ENCODE measurements at places on chromosomes 13 and 19. TPM values are rescaled to one million over a fixed set of nuclear protein-coding genes. Genes with fewer than 3 reads are reported as not detected.
A peak's percentile ranks its signal among the peaks of the same experiment; 100 is the strongest.

NANOS3 gene
- total RNA-seq, result 4.4 TPM

SULT2A1 gene
- total RNA-seq, result not detected

ATXN8OS gene
- total RNA-seq, result not detected

KLK5 gene
- total RNA-seq, result not detected

ZNF98 gene
- not detected for total RNA-seq

SULT2B1 gene
- not detected for total RNA-seq

LGALS4 gene
- total RNA-seq, result not detected

CEACAM19 gene
- 13.0 TPM for total RNA-seq

KLC3 gene
- total RNA-seq, result not detected

RFX1 gene
- total RNA-seq, result 14.7 TPM

PRODH2 gene
- not detected for total RNA-seq

ZNF528 gene
- 16.1 TPM for total RNA-seq

DNA sequence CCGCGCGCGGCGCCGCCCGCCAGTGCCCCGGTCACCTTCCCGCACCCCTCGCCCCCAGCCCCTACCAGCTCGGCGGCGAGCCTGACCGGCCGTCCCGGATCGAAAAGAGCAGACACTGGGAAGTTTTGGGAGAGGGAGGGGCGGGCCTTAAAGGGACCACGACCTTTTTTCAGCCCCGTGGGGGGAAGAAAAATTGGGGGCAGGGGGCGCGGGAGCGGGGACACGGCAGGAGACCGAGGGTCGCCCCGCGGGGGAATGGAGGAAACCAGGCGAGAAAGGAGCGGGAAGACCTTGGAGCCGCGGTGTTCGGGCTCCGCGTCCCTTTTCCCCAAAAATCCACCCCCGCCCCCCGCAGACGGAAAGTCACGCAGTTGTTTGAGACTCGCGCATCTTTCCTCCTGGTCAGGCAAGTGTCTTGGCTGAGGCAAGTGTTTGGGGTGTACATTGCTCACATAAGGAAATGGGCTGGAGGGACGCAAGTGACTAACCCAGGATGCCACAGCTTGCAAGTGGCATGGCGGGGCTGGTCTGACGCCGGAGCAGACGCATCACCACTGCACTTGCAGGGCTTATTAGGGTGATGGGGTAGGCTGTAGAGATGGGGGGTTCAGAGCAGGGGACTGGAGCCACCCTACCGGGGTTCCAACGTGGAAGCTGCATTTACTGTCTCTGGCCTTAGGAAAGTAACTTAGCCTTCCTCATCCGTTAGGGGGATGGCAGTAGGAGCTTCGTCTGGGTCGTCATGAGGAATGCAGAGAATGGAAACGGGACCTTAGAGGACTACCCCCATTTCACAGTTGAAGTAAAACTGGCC is 2.7 kb upstream of the HNRNPL start:
- DNase-seq, result peak; percentile 51

DNA sequence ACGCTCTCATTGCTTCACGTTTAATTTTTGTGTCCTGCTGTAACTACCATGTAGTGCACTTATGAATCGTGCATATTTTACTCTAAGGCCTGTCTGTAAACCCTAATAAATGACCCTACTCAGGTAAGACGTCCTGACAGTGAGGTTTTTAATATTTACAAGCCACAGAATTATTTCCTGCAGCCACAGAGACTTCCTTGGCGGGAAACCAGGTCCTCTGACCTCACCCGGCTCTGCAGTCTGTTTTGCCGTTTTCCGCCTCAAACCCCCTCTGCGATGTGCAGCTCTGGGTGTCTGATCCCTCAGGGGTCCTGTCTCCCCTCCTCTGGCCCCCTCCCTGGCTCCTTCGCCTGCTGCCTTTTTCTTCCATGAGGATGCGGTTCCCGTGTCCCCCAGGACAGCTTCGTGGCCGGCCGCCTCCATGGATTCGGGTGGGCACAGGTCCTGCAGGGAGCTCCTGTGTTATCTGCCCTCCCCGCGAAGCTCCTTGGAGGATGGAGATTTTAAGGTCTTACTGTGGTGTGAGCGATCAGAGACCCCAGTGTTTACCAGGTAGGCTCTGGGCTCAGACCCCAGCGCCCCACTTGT is 66.3 kb downstream of the MCF2L start:
- no peak for DNase-seq

DNA sequence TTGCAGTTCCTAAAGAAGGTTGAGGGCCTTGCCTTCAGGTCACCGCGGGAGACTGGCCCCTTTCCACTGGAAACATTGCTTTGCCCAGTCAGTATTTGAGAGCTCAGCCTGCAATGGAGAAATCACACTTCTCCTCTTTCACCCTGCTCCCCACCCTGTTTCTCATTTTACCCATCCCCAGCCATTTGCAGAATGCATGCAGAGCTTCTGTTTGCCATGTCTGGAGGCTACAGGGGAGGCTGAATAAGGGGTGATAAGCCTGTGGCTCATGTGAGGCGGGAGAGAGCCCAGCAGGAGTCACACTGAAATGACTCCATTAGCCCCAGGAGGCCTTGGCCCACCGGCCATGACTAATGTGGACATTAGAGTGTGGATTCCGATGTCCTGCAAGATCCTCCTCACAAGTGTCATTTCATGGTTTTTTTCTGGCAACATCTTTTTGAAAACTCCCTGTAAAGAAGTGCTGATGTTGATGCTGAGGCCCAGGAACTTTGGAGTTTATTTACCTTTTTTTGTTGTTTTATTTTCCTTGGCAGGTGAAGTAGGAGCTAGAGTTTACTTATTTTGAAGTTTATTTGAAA is 6.3 kb downstream of the SPINT2 start:
- DNase-seq, result no peak

DNA sequence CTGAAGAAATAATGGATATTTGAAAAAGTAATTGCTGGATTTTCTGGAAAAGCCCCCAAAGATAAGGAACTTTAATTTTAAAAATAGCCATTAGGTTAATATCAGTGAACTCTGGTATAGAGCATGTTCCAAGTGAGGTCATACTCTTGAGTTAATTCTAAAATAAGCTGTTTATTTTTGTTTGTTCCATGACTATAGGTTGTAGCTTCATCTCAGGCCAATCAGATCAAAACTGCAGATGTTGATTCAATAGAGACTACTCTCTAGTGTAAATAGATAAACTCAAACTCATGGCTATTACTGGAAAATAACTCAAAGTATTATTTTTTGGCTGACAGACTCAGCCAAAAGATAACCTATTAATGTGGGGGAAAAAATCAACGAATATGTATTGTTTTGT is 815.1 kb downstream of the DIAPH3 start:
- no peak for DNase-seq

DNA sequence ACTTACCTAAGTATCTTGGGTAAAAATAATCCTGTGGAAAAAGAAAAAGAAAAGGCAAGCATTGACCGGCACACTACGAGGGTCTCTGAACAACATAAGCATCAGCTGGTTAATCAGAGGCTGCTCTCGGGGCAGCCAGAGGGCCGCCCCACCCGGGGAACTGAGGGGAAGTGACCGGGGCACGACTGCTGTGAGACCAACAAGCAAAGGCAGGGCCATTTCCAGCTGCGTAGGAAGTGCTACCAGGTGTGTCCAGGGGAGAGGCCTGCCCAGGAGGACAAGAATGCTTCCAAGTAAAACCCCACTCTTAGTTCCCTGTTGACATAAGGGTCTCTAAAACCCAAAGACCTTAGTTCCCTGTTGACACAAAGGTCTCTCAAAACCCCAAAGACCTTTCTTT is 15.9 kb downstream of the GAS6 start:
- DNase-seq, result no peak

DNA sequence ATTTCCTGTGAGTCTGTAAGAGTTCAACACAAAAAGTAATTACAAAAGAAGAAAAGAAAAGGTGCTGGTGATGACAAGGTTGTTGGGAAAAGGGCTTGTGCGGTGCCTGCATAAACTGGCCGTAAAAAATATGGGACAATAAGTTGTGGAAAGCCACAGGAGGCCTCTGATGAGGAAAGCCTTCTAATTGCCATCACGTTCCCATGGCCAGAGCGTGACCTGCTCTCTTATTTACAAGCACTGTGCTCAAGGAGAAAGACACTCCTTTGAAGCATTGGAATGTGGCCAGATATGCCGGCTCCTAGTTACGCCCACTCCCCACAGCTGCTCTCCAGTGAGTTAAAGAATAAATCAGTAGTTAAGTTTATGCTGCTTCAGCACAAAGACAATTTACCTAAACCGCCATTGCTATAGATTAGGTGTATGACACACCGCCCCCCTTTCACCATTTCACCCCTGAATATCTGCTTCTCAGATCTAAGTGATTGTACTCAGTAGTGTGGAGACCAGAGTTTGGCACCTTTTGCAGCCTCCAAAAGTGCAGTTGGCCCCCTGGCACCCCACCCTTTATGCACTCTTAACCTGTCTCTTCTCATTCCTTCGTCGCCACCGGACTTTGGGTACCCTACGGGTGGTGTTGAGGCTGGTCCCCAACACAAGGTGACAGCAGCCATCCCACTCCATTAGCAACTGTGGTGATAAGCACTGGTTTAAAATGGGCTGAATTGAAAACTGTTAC is 8.1 kb upstream of the PGLYRP1 start:
- DNase-seq, result no peak

DNA sequence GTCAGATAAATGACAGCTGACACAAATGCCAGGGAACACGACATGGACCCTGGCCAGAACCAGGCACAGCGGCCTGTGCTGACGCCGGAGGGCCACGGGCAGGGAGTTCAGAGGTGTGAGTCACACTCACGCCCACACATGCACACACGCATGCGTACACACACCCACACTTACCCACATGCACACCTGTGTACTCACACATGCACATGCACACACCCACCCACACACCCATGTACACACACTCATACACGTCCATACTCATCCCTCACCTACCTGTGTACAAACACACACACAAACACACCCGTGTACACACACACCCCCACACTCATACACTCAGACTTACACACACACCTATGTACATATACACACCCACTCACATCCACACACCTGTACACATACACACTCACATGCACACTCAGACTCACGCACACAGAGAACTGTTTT is 40.4 kb downstream of the MLLT1 start:
- peak; percentile 77 for DNase-seq

- no peak for DNase-seq
Measured at GRCh38 chr13:59346999-59347723, 816.6 kb downstream of the DIAPH3 start.

DNA sequence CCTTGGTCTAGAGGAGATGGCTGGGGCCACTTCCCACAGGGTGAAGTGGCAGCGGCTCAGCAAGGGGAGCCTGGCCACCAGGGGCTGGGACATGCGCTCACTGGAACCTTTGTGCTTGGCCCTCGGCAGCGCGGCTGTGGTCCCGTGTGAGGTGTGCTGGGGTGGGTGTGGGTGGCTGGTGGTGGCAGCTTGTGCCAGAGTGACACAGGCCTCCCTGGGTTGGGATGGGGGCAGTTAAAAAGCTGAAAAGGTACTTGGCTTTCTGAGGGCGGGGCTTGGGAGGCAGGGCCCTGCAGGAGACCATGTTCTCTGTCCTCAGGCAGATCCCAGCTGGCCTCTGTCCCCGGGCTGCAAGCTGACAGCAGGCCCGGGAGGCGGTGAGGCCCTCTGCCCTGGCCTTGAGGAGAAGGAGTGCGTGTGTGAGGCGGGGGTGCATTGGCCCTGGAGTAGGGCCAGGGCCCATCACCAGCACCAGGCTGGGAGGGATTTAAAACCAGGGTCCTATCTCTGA is 17.3 kb downstream of the MPND start:
- DNase-seq, result no peak

GRCh38 chr19:39425744-39426143 is 10.0 kb downstream of the RPS16 start:
- DNase-seq, result no peak

DNA sequence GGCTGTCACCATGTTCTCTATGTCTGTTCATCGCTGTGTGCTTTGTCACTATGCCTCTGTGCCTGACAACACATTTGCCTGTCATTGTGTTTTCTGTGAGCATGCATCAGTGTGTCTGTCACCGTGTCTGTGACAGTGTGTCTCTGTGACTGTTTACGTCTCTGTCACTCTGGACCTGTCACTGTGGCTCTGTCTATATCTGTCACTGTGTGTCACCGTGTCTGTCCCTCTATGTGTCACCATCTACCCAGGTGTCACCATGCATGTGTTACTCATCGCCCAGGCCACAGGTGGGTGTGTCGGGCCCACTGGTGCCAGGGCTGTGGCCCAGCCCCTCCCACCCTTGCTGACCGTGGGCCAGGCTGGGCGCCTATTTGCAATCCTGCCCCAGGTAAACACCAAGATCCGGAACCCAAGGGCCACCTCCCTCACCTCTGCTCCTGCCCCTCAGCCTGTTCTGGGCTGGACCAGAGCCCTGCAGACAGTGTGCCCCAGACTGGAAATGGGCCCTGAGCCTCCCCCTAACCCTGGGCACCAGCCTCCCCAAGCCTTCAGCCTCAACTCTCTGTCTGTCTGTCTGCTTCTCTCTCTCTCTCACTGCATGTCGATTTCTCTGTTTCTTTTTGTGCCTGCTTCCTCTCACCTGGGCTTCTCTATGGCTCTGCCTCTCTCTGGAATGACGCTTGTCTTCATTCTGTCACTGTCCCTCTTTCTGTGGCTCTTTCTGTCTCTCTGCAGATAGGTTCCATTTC is 7.7 kb downstream of the IRF2BP1 start:
- no peak for DNase-seq

- DNase-seq, result peak; percentile 7
Measured at GRCh38 chr19:12052091-12052496, 667 bp downstream of the ZNF878 start.

- DNase-seq, result no peak
Measured at GRCh38 chr19:18541992-18542940, 1.1 kb downstream of the FKBP8 start.

GRCh38 chr13:43307921-43308433 is 284.6 kb downstream of the DNAJC15 start:
- DNase-seq, result no peak

DNA sequence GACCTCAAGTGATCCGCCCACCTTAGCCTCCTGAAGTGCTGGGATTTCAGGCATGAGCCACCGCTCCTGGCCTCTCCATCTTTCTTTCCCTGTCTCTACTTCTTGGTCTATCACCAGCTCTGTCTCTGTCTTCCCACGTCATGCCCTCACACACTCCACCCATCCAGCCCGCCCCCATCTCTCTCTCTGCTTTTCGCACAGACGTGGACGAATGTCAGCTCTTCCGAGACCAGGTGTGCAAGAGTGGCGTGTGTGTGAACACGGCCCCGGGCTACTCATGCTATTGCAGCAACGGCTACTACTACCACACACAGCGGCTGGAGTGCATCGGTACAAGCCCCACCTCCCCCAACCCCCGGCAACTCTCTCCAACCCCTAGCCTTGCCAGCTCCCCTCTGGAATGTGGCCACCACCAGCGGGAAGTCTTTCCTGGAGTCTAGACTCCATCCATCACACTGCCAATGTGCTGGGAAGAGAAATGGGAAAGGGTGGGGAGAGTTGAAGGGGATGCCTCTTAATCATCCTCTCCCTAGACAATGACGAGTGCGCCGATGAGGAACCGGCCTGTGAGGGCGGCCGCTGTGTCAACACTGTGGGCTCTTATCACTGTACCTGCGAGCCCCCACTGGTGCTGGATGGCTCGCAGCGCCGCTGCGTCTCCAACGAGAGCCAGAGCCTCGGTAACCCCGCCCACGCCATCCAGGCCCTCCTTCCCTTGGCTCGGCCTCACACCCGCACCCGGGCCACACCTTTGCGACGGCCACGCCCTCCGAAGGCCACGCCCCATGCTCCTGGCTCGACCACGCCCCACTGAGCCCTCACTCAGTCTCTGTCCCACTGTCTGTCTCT is 22.5 kb downstream of the LTBP4 start:
- no peak for DNase-seq

GRCh38 chr19:16027528-16027927 is 48.8 kb upstream of the TPM4 start:
- no peak for DNase-seq
